ENCODE measurements at places on chromosomes 12 and 14.
A peak's percentile ranks its signal among the peaks of the same experiment; 100 is the strongest.

- no peak for DNase-seq
These were observed 153.6 kb downstream of the PTCSC3 start for GRCh38 chr14:36022765-36023410.

DNA sequence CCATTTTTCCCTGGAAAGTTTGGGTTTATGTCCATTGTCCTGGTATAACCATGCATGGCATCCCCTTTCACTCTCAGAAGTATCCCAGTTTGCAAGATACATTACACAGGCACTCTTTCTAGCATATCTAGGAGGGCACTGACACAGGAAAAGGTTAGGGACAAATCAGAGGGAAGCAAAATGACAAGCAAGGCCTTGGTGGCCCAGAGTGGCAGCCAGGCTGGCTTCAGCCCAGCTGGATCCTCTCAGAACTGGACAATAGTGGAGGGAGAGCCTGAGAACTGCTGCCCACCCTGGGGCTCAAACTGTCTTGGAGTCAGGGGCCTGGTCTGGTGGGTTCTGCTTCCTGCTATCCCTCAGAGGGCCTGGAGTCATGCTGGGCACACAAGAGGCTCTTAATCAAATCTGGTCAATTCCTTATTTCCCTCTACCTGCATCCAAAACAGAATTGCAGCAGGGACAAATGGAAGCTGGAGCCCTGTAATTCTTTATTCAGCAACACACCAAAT, 2.6 kb downstream of the VDR start:
- DNase-seq: no peak

DNA sequence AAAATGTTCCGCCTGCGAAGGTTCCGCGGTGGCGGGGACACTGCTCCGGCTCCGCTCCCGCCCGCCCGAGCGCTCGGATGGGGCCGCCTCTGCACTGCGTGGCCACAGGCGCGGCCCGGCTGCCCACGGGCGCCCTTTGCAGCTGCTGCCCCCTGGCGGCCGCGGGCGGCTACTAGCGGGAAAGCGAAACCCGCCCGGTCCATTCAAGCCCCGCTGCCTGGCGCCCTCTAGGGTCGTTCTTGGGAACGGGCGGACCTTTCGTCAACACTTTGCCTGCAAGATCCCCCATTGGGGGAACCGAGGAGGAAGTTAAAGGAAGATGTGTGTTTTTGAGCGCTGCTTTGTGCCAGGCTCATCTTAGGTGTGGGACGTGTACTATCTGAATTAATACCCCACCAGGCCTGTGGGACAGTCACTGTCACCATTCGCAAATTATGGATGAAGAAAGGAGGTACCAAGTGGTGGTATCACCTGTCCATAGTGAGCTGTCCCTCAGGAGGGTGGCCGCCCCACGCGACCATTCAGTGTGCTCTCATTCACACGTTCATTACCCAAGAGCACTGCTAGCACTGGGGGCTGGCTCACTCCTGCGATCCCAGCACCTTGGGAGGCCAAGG, 19.4 kb downstream of the GPR132 start:
- peak; percentile 89 for DNase-seq

DNA sequence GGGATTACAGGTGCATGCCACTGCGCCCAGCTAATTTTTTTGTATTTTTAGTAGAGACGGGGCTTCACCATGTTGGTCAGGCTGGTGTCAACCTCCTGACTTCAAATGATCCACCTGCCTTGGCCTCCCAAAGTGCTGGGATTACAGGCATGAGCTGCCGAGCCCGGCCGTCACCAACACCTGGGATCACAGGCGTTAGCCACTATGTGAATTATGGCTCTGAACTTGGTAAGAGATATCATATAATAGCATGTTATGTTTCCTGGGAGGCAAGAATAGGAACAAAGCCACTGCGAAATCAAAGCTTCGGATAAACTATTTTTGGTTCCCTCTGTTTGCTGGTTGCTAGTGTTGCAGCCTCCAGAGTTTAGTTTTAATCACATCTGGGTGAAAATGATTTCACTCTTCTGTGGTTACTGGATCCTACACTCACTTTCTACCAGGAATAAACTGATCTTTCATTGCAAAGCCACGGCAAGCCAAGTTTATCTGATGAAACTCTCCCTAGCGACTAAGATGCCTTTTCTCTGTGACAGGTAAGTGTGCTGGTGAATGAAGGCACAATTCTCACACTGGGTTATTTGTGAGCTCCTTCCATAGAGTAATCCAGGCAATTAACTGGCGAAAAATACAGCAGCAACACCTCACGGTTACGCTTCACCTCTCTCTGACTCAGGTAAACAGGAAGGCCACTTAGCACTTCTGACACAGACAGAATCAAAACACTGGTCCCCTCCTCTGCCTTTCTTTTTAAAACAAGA, 16.7 kb downstream of the SNRNP35 start:
- DNase-seq: peak; percentile 73

GRCh38 chr14:90159688-90160087, 96.7 kb upstream of the PSMC1 start:
- no peak for DNase-seq

- DNase-seq: no peak
These were observed 17.5 kb upstream of the NUDT14 start for GRCh38 chr14:105198588-105198987.

DNA sequence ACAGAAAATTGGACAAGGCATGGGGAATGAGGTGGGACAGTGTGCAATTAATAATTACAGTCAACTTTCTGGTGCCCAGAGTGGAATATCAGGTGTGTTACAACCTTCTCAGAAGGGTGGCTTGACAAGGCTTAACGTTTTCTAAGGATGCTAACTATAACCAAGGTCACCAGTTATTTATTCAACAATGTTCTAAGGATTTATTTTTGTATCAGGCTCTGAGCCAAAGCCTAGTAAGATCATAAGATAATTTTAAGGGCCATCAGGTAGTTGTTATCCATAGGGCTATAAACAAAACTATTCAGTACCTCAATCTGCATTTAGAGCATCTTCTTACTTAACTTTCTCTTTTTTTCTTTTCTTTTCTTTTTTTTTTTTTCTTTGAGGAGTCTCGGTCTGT, 134.0 kb downstream of the TMTC1 start:
- DNase-seq: no peak

GRCh38 chr12:45707241-45707857, 22.2 kb upstream of the ARID2 start:
- no peak for DNase-seq

DNA sequence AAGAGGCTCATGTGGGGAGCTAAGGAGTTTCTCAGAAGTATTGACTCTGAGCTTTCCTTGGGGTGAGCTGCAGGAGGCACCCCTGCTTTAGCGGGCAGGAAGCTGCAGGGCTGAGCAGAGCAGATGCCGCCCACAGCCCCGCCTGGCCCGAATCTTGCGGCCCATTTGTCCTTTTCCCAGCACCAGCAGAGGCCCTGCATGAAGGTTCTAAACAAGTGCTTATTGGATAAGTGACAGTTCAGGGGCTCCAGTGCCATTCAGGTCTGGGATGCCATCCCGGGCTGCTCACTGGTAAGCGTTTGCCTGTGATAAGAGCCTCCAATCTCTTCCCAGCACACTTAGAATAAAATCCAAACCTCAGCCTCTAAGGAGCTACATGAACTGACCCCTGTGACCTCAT, 11.4 kb downstream of the RILPL1 start:
- no peak for DNase-seq

DNA sequence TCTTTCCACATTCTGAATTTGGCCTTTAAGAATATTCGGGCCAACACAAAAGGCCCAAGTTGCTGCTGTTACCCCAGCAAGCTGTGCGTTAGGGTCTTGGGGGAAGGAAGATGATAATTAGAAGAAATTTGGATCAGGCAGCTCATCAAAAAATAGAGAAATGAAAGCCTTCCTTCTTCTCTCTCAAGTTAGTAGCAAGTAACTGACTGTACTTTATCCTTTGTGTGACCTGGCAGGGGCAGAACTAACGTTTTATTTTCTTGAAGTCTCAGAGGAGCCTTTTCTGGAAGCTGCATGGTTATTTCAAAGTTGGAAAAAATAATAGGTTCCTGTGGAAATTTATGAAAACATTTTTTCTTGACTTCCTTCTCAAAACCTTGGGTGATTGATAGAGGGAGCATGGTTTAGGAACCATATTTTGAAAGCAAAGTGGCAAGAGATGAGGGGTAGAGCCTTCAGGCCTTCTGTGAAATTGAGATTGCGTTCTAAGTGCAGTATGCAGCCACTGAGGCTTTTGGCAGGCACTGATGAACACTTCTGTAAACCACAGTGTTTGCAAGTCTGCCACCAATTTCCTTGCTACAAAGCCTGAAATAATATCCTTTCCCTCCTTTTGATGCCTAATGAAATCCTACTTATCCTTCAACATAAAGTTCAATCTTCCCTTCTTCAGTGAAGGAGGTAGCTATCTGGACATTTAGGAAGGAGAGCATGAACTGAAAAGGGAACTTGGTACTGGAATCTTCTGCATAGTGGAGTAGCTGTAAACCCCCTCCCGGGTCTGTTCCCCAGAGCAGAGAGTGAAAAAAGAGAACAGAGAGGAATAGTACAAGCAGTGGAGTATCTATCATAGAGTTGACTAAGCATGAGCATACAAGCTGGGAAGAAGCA, 123.2 kb downstream of the FGD4 start:
- DNase-seq: no peak

DNA sequence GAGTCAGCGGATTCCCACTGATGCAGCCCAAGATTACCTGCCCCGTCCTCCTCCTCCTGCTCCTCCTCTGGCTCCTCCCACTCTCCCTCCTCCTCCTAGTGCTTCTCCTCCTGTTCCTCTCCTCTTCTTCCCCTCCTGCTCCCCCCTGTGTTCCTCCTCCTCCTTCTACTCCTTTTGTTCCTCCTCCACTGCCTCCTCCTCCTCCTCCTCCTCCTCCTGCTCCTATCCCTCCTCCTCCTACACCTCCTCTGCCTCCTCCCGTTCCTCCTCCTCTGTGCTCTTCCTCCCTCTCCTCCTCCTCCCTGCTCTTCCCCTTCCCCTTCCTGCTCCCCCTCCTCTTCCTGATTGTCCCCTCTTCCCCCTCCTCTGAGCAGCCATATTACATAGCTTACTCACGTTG, 141.3 kb downstream of the CACNA1C start:
- no peak for DNase-seq

DNA sequence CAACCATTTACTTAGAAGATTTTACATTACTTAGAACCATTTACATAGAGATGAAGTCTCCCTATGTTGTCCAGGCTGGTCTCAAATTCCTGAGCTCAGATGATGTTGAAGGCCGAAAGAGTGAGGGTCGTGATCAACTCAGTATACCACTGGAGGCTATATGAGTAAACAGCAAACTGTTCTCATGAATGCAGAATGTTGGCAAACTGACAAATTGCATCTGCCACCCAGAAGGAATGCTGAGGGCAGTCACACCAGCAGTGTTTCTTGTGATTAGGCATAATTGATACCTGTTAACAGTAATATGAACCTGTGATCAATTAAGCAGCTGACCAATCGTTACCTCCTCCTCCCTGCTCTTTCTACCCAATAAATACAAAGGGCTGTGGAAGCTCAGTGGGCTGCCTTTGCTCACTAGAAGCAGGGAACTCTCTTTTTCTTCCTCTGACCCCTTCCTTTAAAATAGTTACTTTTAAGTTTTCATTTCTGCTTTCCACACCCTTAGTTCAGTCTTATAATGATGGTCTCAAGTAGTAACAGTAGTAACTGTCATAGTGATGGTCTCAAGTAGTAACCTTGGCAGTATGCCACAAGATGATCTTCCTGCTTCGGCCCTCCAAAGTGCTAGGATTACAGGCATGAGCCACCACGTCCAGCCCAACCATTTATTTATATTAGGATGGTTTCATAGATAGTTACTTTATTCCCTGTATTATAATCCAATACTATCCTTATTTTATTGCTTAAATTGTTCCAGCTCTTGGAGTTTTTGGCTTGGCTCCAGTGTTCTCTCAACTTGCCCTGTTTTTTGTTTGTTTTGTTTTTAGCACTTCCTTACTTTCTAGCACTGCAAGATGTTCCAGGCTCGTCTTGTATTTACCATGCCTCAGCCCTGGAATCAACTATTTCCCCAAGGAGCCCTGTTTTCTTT, 25.8 kb downstream of the LIMA1 start:
- DNase-seq: peak; percentile 38

GRCh38 chr12:108604208-108604941, 6.5 kb upstream of the TMEM119 start:
- no peak for DNase-seq

GRCh38 chr12:48349471-48349870, 1.2 kb downstream of the ZNF641 start:
- no peak for DNase-seq

GRCh38 chr12:117202556-117202955, 12.3 kb upstream of the FBXO21 start:
- no peak for DNase-seq

- DNase-seq: no peak
These were observed 21.5 kb upstream of the ALDH2 start for GRCh38 chr12:111745211-111745610.

GRCh38 chr12:67558775-67559174, 89.8 kb upstream of the DYRK2 start:
- DNase-seq: no peak

DNA sequence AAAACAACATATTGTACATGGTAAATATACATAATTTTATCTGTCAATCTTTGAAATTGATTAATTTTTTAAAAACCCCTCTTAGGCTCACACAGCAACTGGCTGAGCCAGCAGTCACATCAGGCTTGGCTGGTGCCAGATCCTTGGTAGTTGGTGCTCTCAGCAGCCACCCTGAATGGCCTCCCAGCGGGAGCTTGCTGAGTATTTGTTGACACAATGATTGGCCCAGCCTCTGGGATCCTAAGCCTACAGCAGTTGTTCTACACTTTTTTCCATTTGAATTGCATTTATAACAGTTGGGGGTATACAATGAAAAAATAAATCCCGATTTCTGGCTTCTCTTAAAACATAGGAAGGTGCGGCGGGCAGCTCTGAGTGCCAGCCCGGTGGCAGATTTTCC, 11.1 kb downstream of the PRKAB1 start:
- peak; percentile 88 for DNase-seq

- no peak for DNase-seq
These were observed 3.0 kb upstream of the FAM234B start for GRCh38 chr12:13041224-13041623.

DNA sequence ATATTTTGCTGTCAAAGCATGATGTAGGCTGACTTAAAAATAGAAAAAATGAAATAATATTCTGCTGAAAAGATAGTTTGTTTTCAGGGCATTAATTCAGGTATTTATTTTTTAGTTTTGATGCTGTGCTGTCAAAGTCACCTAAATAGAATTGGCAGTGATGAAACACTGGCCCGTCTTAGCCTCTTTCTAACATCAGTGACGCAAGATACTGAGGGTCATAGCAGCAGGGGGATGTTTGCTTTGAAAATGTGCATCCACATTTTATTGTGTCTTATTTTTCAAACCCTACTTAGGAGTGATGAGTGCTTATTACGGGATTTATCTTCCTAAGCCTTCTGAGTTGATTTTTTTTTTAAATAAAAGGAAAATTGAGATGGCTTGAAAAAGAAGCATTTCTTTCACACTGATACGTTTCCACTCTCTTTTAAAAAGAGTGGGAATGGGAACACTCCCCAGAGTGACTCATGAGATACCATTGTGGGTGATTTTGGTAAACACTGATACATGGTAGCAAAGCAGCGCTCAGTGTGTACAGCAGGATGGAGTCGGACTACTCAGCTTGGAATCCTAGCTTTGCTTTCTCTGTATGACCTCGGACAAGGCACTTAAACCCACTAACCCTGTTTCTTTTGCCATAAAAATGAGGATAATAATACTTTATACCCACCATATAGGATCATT, 290.8 kb downstream of the ERC1 start:
- no peak for DNase-seq
